Stimulated activated naive CD8-positive, alpha-beta T cell treated with anti-CD3 and anti-CD28 coated beads, Interleukin-15, amount 100 ng/mL, for 72 hours (primary cell): ENCODE measurements at places on chromosomes 13 and 19.

DNA sequence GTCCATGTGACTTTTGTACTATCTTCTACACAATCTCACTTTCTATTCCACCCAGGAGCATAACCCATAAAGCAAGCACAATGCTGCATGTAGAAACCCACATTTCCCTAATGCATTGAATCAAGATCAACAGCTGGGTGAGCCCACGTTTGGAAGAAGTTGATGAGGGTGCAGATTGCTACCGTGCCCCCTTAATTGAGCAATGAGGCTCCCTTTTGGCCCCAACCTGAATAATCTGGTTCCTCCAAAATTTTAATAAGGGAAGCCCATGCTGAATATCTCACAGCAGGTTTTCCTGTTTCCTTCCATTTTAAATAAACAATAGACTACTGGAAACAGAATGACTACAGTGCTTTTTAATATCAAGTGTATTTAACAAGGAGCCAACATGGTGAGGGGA lies 403.6 kb upstream of the SGCG start:
- DNase-seq: no peak

DNA sequence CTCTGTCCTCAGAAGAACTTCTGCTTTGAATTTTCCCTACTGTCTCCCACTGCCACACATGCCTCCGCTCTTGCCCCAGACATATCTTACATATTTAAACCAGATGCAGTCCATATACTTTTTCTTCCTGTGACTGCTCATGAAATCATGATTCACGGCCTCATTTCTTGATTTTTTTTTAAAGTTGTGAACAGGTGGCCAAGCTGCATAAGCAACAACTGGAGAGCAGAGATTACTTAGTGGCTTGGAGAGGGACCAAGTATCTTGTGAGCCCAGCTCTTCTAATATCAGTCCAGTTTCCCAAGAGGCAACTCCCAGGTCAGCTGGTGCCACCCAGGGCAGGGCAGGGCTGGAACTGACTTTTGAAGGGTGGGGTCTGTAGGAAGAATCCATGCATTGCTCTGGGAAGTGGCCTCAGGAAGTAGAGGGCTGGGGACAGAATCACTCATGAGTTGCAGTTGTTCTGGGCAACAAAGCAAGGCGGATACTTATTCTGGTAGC lies 152.4 kb downstream of the LMO7 start:
- DNase-seq: no peak

GRCh38 chr13:34019870-34020269 lies 201.9 kb downstream of the RFC3 start:
- no peak for DNase-seq

DNA sequence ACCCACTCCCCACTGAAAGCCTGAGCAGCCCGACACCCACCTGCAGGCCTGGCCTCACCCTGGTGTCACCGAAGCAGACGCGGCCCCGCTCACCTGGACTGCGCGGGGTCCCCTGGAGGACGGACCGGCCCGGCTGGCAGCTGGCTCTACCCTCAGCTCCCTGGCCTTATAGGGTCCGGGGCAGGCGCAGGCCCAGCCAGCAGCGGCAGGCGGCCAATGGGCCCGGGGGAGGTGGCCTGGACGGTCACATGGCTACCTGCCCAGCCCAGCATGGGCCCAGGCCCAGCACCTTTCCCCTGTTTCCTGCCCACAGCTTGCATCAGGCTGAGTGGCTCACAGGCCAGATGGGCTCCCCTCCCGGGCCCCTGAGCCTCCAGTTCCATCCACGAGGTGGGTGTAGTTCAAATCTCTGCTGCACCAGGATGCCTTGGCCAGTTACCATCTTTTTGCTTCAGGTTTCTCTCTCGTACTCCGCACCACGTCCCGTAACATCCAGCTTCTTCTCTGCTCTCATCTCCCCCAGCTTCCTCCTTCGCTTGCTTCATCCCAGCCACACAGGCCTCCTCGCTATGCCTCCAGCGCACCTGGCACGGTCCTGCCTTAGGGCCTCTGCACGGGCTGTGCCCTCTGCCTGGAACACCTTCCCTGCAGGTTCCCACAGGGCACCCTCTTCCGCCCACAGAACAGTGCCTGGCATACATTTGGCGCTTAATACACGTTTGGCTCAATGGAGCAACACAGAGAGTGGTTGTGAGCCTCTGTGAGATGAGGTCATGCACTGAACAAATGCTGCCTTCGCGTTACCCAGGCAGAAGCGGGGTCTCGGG lies at the start of gene PLIN4:
PLIN4 (minus strand) TSS at position 142 of the 827 bp plus-strand sequence. CDS start 214 bp downstream, outside the sequence.
- no peak for DNase-seq

GRCh38 chr13:62908321-62908720 lies 1492.7 kb upstream of the PCDH20 start:
- DNase-seq: no peak

DNA sequence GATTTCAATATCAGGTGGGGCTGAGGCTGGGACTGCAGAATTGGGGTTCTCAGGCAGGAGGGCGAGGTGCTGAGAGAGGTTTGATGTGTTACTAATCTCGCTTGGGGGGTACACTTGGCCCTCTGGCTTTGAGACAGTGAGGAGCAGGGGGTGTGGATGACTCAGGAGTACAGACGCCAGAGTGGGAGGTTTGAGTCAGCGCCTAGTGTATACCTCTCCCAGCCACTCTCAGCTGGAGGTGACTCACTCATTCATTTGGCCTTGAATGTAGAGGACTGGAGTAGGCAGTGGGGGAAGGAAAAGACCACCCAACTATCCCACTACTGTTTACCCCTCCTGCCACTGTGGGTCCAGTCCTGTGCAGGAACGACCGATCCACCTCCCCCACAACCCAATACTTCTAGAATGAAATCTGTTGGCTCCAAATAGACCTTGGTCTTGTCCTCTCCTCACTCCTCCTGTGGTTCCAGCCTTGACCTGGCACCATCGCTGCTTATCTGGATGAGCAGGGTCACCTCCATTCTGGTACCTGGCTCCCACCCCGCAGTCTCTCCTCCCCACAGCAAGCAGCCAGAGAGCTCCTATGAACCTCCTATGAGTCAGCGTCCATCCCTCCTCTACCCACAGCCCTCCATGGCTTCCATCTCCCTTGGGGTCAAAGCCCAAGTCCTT lies 20.1 kb upstream of the ZNRF4 start:
- peak; percentile 20 for DNase-seq

GRCh38 chr19:46211201-46211881 lies 18.2 kb upstream of the IGFL1 start:
- DNase-seq: no peak

DNA sequence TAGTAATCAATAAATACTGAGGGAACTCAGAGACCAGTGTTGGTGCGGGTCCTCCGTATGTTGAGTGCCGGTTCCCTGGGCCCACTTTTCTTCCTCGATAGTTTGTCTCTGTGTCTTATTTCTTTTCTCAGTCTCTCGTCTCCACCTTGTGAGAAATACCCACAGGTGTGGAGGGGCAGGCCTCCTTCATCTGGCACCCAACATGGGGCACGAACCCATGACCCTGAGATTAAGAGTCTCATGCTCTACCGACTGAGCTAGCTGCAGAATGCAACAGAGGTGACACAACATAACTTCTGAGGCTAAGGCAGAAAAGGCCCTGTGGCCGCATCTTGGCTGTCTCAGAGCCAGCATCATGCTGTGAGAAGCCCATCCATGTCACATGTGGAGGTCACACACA lies 5.3 kb upstream of the ZNF613 start:
- DNase-seq: no peak

DNA sequence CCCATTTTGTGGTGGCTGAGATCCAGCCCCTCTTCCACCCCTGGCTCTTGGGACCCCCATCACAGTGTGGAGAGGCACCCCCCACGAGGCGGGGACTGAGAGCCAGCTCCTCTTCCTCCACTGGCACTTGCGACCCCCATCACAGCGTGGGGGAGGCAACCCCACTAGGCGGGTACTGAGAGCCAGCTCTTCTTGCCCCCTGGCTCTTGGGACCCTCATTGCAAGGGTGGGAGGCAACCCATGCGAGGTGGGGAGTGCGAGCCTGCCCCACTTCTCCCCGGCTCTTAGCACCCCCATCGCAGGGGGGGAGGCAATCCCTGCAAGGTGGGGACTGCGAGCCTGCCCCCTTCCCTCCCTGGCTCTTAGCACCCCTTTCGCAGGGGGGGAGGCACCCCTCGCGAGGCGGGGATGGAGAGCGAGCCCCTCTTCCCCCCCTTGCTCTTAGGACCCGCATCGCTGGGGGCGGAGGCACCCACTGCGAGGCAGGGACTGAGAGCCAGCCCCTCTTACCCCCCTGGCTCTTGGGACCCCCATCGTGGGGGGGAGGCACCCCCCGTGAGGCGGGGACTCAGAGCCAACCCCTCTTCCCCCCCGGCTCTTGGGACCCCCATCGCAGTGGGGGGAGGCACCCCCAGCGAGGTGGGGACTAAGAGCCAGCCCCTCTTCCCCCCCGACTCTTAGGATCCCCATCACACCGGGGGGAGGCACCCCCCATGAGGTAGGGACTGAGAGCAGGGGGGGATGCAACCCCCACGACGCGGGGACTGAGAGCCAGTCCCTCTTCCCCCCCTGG lies 364.6 kb upstream of the SPRY2 start:
- no peak for DNase-seq

DNA sequence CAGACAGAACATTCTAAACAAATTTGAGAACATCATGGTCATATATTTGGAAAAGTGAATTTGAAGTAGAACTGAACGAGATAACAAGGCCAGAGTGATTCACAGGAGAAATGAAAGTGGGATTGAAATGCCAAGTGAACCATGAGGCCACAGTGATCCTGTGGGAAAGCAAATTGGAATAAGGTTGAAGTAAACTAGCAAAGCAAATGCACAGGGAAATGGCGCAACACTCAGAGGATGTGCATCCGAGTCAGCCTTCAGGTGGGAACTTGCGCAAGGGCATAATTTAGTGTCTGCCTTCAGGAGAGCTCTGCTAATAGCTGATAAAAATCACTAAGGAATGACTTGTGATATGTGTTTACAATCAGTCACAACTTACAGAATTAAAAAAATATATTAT lies 696.6 kb downstream of the LIG4 start:
- DNase-seq: no peak

DNA sequence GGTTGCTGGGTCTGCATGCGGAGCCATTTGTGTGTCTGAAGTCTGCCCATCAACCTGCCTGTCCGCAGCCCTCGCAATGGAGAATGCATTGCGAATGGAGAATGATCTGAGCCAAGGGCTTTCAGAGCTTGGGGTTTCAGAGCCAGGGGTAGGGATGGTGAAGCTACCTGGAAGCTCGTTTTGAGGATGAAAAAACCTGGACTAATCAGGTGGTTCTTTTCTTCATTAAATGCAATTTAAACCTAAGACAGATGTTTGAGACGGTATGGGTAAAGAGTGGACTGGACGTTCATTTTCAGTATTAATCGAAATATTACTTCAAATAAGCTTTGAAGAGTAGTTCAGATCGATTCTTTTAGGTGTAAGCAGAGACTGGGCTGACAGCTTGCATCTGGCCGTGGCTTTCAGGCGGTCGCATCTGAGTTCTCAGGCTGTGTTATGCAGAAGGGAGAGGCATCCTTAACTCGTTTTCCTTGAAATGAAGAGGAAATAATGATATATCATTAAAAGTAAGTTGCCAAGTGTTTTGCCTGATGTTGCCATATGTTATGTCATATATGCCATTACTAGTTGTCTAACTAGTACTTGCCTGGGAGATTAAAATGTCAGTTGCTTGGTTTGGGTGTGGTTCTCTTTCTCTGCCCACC lies 801 bp downstream of the MCF2L start:
- DNase-seq: no peak

DNA sequence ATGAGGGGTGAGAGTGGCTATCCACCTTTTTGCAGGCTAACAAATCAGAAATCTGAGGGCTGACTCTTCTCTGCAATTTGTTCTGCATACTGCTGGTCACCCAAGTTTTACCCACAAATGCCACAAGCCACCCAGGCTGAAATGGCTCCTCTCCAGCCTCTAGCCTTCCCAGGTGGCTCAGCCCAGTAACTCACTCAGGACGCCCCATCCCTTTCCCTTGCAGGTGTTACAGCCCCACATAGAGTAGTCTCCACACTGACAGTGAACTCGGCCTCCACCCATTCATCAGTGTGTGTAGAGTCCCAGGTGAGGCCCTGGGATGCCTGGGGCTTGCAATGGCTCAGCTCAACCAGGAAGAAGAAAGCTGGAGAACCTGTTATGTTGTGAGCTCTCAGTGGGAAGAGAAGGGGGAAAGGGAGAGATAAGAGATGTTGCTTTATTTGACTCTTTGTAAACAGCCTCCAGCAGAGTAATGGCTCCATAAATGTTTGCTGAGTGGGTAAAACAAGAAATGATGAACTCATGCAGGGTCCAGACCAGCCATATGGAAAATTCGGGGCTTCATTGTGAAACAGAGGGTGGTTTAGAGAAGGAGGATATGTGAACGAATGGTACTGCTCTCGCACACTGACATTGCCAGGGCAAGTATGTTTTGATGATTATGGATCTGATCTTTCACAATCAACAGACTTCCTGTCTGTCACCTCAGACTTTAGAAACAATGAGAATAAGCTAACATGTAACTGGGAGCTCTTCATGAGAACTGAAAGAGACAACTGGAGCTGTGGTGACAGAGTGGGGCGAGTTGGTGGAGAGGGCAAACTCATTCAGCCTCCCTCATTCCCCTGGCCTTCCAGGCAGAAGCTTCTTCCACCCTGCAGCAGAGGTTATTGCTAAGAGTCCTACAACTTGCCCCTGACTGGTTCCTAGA lies 74.2 kb upstream of the RFC3 start:
- no peak for DNase-seq

DNA sequence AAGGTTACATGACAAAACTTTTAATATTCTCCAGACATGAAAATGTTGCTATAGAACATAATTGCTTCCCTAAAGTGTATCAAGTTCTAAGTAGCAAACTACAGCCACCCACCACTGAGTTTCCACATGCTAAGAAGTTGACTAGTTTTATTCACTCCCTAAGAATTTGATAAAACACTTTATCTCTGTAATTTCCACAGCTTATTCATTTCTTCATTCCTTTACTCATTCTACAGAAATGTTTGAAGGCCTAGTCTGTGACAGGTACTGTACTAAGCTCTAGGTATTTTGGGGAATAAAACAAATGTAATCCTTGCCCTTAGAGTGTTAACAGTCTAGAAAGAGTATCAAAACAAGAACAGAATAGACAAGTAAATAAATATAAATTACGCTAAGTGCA lies 101.8 kb upstream of the DIAPH3 start:
- DNase-seq: no peak

- DNase-seq: no peak
These were observed 11.2 kb downstream of the CEBPA start for GRCh38 chr19:33290956-33291622.

- DNase-seq: no peak
These were observed 12.6 kb downstream of the PCDH17 start for GRCh38 chr13:57644106-57644505.

GRCh38 chr19:2729943-2730818 lies 9.0 kb upstream of the DIRAS1 start:
- no peak for DNase-seq

DNA sequence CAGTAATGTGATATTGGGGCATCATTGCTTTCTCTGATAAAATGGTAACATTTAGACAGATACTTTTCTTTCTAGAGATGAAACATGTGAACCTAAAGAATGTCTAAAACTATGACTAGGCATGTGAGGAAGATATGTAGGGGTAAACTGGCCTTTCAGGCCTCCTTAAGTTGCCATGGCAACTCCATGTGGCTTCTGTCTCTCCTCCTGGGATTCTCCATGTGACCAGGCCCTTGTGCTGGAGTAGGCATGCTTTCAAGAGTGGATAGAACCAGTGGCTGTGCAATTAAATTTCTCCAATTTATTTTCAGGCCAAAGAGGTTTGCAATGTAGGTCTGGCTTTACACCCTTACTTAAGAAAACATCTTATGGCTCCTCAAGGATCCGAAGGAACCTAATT lies 130.8 kb downstream of the OLFM4 start:
- DNase-seq: no peak

- DNase-seq: no peak
These were observed 92.5 kb downstream of the UQCRFS1 start for GRCh38 chr19:29120466-29120865.

GRCh38 chr13:58306062-58306461 lies 674.5 kb downstream of the PCDH17 start:
- DNase-seq: no peak
